ENCODE measurements at places on chromosomes 5 and 9.

DNA sequence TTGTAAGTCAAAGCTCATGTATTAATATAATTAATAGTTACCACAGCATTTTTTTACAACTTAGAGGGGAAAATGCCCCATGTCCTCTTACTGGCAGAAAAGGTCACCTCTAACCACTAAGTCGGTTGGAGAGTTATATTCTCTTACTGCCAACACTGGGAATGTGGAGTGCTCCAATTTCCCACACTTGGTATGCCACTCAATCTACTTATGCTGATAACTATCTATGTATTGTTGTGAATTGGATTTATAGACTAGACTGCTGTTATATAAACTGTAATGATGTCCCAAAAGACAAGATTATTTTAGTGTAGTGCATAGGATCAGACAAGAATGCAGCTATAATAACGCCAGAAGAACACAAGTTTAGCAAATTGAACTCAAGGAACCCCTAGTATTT is 2385.2 kb upstream of the C9orf72 start:
- no peak for DNase-seq

DNA sequence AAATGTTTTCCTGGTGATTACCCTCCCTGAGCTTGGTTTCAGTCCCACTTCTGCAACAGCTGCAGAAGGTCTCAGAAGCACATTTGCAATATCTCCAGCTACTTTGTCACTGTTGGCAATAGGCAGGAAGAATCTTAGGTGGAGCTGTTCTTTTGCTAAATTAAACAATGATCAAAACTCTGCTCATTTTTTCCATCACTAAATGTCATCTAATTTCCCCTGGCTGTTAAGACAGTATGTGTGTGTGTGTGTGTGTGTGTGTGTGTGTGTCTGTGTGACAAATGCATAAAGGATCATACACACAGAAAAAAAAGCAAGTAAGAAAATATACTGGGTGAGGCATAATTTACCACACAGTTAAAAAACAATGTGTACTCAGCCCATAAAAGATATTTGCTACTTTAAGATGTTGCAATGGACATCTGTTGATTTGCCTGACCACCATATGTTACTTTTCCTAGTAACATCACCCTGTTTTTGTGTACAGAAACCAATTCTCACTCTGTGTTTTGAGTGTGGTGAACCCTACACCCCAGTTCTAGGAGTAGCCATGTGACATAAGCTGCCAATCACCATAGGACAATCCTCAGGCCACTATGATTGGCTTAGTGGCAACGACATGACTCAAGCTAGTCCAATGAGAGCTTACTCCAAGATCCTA is 572.6 kb upstream of the CLINT1 start:
- no peak for DNase-seq

DNA sequence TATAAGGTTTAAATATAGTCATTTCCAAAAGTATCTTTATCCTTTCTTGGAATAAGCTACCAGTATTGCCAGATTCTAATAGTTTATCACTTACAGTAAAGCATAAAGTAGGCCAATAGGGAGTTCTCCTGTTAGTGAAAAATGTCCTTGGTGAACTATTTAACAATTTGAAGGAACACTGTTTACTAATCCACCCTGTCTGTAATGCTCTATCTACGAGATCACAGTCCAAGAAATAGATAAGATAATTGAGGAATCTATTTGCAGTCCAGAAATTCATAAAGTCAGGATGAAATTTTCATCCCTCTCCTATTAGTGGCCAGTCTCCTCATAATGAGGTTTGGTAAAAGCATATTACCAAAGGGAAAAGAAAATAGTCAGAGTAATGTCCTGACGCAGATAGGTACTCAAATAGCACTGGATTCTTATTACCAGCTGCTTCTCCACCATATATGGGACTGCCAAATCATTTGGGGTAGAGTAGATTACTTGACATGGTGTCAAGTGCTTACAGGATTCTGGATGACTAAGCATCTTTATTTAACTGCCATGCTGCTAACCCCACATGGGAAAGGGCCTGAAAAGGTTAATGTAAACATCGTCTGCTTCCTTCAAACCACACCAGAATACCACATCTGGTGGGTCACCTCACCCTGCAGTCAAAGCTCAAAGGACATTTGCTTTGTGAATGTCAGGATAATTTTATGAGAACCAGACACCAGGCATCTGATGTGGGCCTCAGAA is 808.1 kb downstream of the EFNA5 start:
- no peak for DNase-seq

DNA sequence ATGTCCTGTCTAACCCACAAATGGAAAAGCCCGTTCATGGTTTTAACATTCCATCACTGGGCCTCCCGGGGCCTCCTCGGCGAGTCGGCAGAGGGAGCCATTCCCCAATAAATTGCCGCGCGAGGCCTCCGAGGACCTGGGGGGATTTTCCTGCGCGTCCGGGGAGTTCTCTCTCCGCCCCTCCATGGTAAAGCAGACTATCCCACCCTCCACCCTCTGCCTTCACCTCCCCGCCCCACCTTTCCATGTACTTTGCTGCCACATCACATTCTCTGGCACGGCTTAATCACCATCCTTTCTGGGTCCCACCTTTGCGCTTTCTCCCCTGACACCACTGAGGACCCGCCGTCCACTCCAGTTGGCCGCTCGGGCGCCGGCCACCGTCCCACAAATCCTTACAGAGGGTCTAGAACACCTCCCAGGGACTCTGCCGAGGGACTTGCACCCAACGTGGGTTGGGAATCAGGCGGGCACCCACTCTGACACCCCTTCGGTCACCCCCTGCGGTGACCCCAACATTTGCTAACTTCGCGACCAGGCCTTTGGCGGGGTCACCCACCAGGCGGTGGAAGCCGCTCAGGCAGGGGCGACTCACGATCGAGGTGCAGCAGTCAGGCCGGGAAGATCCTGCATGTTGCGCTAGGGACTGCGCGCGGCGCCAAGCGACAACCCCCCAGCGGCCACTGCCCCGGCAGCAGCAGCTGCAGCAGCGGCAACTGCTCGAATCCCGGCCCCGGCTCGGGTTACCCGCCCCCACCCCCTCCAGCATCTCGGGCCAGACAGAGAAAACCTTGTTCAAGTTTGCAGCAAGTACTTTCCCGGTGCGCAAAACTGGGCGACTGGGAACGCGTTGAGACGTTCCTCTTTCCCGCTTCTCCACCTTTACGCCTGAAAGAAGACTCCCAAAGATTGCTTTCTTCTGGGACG is at the start of gene MEGF10:
MEGF10 (plus strand) TSS at position 778 of the 927 bp plus-strand sequence. CDS start 40,513 bp downstream, outside the sequence.
- peak; percentile 35 for DNase-seq

GRCh38 chr9:134624621-134625181 is 16.9 kb upstream of the COL5A1 start:
- DNase-seq: peak; percentile 68

Measured in kidney tubule cell (primary cell).